ENCODE measurements at places on chromosomes 6 and 20. TPM values are rescaled to one million over a fixed set of nuclear protein-coding genes. Genes with fewer than 3 reads are reported as not detected.
A peak's percentile ranks its signal among the peaks of the same experiment; 100 is the strongest.

GRCh38 chr6:162532283-162533008, 195.1 kb downstream of the PRKN start:
- no peaks in the 10 kb centered on the region for H3K27me3 ChIP-seq
- H3K4me3 ChIP-seq, result no peak overlapping the region
- H3K27ac ChIP-seq, result no peak overlapping the region
- H3K36me3 ChIP-seq, result no peaks in the 10 kb centered on the region
- no peaks in the 10 kb centered on the region for H3K4me1 ChIP-seq

DNA sequence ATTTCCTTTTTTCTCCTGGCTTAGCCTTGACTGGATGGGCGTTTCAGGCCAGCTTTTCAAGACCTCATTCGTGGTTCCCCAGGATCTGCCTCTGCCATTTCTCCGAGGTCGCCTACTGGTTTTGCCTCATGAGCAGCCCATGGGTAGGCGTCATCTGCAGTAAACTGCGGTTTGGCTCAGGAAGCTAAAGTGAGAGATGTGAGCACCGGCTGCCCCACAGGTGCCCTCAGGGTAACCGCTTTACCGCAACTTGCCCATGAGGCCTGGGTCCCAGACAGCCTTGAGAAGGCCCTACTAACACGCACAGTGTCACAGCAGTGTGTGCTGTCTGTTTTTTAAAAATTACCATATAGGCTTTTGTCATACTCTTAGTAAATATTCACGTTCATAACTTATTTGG, 53.4 kb upstream of the TBXT start:
- no peak for DNase-seq
- H3K36me3 ChIP-seq, result no peaks in the 10 kb centered on the region
- no peak overlapping the region for H3K27ac ChIP-seq
- H3K4me3 ChIP-seq, result no peak overlapping the region

GRCh38 chr6:12490351-12490903, 200.3 kb downstream of the EDN1 start:
- no peaks in the 10 kb centered on the region for H3K4me1 ChIP-seq
- no peak overlapping the region for H3K27ac ChIP-seq

- H3K36me3 ChIP-seq, result no peaks in the 10 kb centered on the region
- no peak overlapping the region for H3K27ac ChIP-seq
- H3K4me1 ChIP-seq, result no peaks in the 10 kb centered on the region
- no peaks in the 10 kb centered on the region for H3K27me3 ChIP-seq
Measured at GRCh38 chr6:154122195-154122925, 83.3 kb downstream of the OPRM1 start.

DNA sequence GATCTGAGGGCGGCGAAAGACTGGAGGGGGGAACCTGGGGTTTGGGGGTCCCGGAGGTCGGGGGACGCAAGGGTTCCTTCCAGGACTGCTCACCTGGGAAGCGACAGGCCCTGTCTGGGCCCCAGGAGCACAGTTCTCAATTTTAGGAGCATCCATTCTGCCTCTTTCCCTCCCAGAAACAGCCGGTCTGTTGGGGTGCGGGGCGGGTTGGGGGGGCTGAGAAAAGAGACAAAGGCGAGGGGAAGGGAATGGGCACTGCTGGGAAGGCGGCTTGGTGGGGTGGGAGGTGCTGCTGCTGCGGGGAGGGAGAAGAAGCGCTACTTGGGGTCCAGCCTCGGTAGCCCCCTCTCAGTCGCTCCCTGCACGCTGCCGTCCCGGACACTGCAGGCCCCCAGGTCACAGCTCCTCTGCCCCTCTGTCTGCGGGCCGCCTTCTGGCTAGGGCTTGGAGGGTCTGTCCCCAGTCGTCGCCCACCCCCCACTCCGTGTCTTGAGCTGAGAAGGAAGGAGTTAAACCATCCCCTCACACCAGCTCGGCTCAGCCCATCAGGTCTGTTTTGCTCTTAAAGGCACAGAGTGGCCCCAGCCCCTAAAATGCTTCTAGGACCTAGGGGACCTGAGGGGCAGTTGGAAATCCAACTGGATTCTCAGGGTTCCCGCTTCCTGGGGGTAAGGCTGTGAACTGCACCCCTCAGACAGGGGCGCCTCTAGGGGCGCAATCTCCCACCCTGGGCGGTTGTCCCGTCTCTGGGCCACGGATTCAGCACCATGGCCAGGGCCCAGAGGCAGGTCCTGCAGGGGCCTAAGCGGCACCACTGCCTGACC, 690 bp downstream of the GDAP1L1 start:
- H3K4me1 ChIP-seq, result no peaks in the 10 kb centered on the region
- H3K4me3 ChIP-seq, result no peak overlapping the region
- DNase-seq, result no peak

- H3K27me3 ChIP-seq, result peaks cover 6% of the 10 kb centered on the region
- no peak for DNase-seq
- H3K4me1 ChIP-seq, result peaks cover 11% of the 10 kb centered on the region
- peak overlapping the region; percentile 41 for H3K4me3 ChIP-seq
- H3K27ac ChIP-seq, result no peak overlapping the region
- H3K36me3 ChIP-seq, result no peaks in the 10 kb centered on the region
Measured at GRCh38 chr6:165663736-165664558, 906 bp upstream of the PDE10A start.

DNA sequence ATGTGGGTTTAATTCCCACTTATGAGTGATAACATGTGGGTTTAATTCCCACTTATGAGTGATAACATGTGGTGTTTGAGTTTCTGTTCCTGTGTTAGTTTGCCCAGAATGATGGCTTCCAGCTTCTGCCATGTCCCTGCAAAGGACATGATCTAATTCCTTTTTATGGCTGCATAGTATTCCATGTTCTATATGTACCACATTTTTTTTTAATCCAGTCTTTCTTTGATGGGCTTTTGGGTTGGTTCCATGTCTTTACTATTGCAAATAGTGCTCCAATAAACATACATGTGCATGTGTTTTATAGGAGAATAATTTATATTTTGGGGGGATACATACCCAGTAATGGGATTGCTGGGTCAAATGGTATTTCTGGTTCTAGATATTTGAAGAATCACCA, 317.8 kb downstream of the MMUT start:
- no peak overlapping the region for H3K27ac ChIP-seq
- H3K4me3 ChIP-seq, result no peak overlapping the region
- no peaks in the 10 kb centered on the region for H3K36me3 ChIP-seq

DNA sequence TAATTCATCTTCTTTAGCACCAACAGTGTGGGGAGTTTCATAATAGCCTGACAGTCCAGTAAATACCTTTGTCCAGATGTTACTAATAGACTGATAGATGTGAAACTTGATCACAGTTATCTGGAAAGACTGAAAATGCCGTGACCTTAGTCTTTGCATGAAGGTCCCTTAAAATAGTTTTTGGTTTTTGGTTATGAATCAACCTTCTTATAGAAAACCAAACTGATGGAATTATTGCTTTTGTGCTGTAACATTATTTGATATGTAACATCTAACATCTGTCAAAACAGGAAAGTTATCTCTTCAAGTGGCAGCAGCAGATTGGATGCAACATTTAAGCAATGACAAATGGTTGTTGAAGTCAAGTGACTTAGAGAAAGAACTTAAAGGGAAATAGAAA, 190.4 kb downstream of the DOK5 start:
- H3K27me3 ChIP-seq, result no peaks in the 10 kb centered on the region
- H3K27ac ChIP-seq, result no peak overlapping the region
- H3K4me3 ChIP-seq, result no peak overlapping the region
- no peaks in the 10 kb centered on the region for H3K4me1 ChIP-seq

DNA sequence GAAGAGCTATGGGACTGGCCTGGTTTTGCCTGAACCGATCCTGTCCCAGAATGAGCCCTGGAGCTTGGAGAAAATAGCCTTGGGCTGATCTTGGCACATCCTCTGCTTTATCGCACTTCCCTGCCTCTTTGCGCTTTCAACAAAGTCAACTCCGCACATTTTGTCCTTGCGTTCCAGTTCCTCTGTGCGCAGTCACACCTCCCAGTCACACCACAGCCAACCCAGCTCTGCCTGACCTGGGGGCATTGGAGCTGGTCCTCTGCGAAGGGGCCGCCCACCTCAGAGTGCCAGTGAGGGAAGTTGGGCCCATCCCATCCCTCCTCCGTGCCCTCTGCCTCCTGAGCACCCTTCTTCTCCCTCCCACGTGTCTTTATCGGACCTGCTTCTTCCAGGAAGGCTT, 16.9 kb upstream of the UQCC2 start:
- H3K4me3 ChIP-seq, result no peak overlapping the region
- DNase-seq, result peak; percentile 59
- no peaks in the 10 kb centered on the region for H3K36me3 ChIP-seq
- H3K27ac ChIP-seq, result peak overlapping the region; percentile 13

- DNase-seq, result no peak
- H3K27me3 ChIP-seq, result no peaks in the 10 kb centered on the region
- H3K4me3 ChIP-seq, result no peak overlapping the region
- no peaks in the 10 kb centered on the region for H3K4me1 ChIP-seq
Measured at GRCh38 chr6:138518054-138518453, 18.8 kb upstream of the NHSL1 start.

Gene HLA-DOB
- 0.87 TPM for total RNA-seq

GRCh38 chr6:30857549-30857948, 26.8 kb upstream of the DDR1 start:
- no peak for DNase-seq
- H3K4me1 ChIP-seq, result no peaks in the 10 kb centered on the region
- no peaks in the 10 kb centered on the region for H3K27me3 ChIP-seq
- H3K27ac ChIP-seq, result no peak overlapping the region
- H3K4me3 ChIP-seq, result no peak overlapping the region
- no peaks in the 10 kb centered on the region for H3K36me3 ChIP-seq
